ENCODE measurements at places on chromosomes 1 and 21.

DNA sequence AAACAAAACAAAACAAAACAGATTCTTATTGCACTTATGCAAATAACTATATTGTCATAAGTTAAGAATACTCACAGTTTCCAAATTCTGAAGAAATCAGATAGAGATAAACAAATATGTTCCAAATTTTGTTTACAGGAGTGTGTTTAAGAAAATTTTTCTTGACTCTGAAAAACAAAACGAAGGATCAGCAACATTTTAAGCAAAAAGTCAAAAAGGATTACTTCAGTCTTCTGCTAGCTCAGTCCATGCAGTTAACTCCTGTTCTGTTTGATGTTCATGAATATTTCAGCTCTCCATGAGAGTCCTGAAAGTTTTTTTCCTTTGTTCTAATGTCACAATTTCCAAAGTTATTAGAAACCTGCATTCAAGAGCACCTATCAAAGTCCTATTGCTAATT, 33.2 kb upstream of the KLF18 start:
- H3K27ac ChIP-seq: no peak overlapping the region
- H3K36me3 ChIP-seq: no peaks in the 10 kb centered on the region
- H3K4me1 ChIP-seq: no peaks in the 10 kb centered on the region
- no peak overlapping the region for H3K4me3 ChIP-seq

GRCh38 chr1:35062518-35063196, 16.5 kb upstream of the ZMYM1 start:
- no peaks in the 10 kb centered on the region for H3K27me3 ChIP-seq
- no peak overlapping the region for H3K27ac ChIP-seq
- DNase-seq: peak; percentile 67
- no peak overlapping the region for H3K4me3 ChIP-seq
- H3K36me3 ChIP-seq: no peaks in the 10 kb centered on the region

- peak; percentile 32 for DNase-seq
- no peaks in the 10 kb centered on the region for H3K36me3 ChIP-seq
- H3K27ac ChIP-seq: no peak overlapping the region
- H3K4me3 ChIP-seq: no peak overlapping the region
- H3K4me1 ChIP-seq: no peaks in the 10 kb centered on the region
- H3K27me3 ChIP-seq: no peaks in the 10 kb centered on the region
These were observed 74.5 kb upstream of the COL24A1 start for GRCh38 chr1:86231076-86231475.

- H3K27ac ChIP-seq: no peak overlapping the region
- H3K27me3 ChIP-seq: no peaks in the 10 kb centered on the region
- no peak for DNase-seq
- H3K4me3 ChIP-seq: no peak overlapping the region
- H3K36me3 ChIP-seq: no peaks in the 10 kb centered on the region
- H3K4me1 ChIP-seq: no peaks in the 10 kb centered on the region
These were observed 23.5 kb downstream of the COL6A1 start for GRCh38 chr21:46005081-46005480.

DNA sequence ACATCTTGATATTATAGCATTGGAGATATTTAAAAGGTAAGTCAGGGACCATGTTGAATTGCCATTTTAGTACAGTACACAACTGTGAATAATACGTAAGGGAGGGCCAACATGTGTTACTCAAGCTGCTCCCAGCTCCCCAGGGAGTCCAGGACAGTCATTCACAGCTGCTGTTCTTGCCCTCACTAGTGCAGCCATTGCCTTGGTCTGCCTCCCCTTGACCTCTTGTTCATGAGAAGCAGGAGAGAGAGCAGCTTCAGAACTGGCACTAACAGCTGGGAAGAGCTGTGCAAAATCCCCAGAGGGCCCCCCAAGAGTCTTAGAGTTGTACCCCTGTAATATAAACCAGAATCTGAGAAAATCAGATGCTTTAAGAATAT, 16.4 kb downstream of the TCEANC2 start:
- no peaks in the 10 kb centered on the region for H3K27me3 ChIP-seq
- H3K36me3 ChIP-seq: no peaks in the 10 kb centered on the region
- H3K4me1 ChIP-seq: no peaks in the 10 kb centered on the region
- H3K27ac ChIP-seq: no peak overlapping the region
- DNase-seq: no peak

- DNase-seq: no peak
- peaks cover 26% of the 10 kb centered on the region for H3K4me1 ChIP-seq
- H3K4me3 ChIP-seq: no peak overlapping the region
- no peaks in the 10 kb centered on the region for H3K27me3 ChIP-seq
- H3K36me3 ChIP-seq: no peaks in the 10 kb centered on the region
- H3K27ac ChIP-seq: no peak overlapping the region
These were observed 5.3 kb downstream of the CELSR2 start for GRCh38 chr1:109254621-109255096.

DNA sequence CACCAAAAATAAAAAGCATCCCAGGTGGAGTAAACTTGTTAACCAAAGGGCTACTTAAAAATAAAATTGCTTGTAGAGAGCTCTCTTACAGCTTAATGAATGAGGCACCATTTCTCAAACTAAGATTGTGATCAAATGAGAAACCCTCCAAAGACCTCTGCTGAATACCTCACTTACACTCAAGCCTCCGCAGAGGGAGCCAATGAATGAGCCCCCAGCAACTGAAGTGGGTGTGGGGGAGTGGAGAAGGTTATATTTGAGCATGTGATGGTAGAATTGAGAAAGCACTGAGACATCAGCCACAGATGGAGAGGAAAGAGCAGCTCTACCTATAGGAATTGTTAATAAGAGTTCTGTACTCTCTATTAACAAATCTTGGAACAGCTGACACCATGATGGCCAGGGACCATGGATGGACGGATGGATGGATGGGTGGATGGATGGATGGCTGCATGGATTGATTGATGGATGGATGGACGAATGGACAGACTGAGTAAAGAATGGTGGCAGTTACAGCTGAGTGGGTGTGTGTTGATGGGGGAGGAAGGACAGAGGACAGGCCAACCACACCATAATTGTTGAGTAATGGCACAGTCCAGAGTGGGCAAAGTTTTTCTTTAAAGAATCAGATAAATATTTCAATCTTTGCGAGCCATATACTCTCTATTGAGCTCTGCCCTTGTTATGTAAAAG, 20.3 kb upstream of the TIAM1 start:
- H3K36me3 ChIP-seq: no peaks in the 10 kb centered on the region
- no peak overlapping the region for H3K4me3 ChIP-seq
- no peak for DNase-seq

- no peaks in the 10 kb centered on the region for H3K27me3 ChIP-seq
- no peak overlapping the region for H3K4me3 ChIP-seq
- H3K4me1 ChIP-seq: peaks cover 3% of the 10 kb centered on the region
- peaks cover 17% of the 10 kb centered on the region for H3K36me3 ChIP-seq
- no peak for DNase-seq
These were observed 45.3 kb downstream of the HSPG2 start for GRCh38 chr1:21891621-21892479.

DNA sequence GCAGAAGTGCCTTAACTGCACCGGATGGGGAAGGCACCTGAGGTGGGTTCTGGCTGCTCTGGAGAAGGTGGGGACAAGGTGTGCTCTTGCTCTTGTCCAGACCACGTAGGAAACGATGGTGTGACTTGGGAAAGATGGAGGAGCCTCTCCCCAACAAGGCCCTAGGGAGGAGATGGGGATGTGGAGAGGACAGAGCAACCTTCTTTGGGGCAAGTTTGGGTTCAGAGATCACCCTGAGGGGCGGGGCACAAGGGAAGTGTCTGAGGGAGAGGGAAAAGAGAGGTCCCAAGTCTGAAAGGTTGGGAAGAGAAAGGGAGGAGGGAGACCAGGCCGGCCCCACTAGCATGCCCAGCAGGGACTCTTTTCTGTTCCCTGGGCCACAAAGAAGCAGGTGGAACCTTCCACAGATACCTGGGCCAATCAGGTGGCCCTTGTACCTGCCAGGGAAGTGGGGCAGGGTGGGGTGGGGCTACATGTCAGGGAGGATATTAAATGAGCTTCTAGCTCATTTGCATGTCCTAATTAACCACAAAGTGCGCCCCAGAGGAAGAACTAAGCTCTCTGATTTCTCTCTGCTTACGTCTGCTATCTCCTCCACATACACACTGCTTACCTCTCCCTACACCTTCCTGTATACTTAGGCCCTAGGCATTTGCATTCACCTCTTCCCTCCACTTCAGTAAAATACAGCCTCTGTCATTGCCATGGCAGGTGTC, 15.9 kb downstream of the INKA2 start:
- DNase-seq: no peak
- H3K27me3 ChIP-seq: no peaks in the 10 kb centered on the region
- no peak overlapping the region for H3K27ac ChIP-seq
- no peak overlapping the region for H3K4me3 ChIP-seq
- no peaks in the 10 kb centered on the region for H3K36me3 ChIP-seq

DNA sequence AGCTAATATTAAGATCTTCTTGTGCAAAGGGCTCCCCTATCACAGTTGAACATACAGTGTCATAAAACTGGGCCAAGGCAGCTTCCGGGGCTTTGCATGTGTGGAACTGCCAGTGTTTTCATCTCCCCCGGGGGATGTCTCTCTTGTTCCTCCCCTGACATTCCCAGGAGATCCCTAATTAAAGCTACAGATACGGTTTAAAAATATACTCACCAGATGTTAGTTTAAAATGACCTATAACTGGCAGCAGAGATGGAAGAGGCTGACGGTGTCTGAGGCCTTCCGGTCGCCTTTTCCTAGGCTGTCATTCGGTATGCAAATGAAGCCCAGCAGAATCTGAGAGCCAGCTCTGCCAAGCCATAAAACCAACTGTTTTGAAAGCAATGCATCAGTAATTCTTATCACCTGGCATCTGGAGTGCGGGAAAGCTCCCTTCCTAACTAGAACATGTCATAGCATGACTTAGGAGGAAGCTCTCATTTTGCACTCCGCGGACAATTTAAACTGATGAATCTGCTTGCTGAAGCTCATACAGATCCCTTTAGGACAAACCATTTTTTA, 436.5 kb upstream of the VAMP3 start:
- no peak overlapping the region for H3K27ac ChIP-seq
- no peaks in the 10 kb centered on the region for H3K27me3 ChIP-seq
- H3K36me3 ChIP-seq: no peaks in the 10 kb centered on the region
- peak; percentile 76 for DNase-seq
- H3K4me3 ChIP-seq: no peak overlapping the region
- H3K4me1 ChIP-seq: peaks cover 3% of the 10 kb centered on the region

- no peak for DNase-seq
- no peaks in the 10 kb centered on the region for H3K4me1 ChIP-seq
- H3K4me3 ChIP-seq: no peak overlapping the region
- H3K27me3 ChIP-seq: no peaks in the 10 kb centered on the region
These were observed 275.5 kb upstream of the PRMT6 start for GRCh38 chr1:106780806-106781569.

DNA sequence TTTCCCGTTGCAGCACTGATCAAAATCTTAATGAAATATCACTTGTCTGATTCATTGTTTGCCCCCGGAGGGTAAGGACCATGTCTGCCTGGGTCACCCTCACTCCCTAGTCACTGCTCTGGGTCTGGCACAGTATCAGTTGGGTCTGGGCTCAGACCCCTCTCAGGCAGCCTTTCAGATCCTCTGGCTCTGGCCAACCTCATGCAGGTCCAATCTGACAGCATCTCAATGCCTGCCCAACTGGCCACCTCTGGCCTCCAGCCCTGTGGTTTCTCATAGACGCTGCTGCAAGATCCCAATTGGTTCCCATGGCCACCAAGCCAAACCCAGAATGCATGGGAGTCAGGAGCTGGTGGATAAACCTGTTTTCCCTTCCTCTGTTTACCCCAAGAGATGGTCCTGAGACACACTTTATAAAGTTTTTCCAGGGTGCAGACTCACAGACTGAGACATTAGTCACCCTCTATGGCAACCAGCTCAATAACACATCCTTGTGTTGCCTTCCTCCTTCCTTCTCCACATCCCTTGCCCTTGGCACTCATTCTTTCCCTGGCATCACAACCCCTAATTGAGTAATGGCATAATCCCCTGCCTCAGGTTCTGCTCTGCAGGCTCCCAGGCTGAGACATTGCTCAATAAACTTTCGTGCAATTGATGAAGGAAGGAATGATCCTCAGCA, 199.2 kb downstream of the GRIK3 start:
- no peak for DNase-seq
- no peak overlapping the region for H3K4me3 ChIP-seq

DNA sequence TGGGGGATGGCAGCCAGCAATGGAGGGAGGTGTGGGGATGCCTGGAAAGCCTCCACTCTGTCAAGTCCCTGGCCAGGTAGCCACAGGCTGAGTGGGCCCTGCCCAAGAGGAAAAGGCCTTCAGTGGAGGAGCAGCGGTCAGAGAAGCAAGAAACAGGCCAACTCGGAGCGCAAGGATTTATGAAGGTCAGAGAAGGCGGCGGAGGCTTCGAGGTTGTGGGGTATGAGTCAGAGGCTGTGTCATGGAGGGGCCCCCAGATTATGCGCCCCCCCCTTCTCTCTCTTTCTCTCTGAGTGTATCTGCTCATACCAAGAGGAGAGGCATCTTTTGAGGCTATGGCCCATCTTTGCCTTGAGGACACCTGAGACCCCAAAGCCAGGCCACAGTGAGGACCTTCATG, 99.5 kb downstream of the CASZ1 start:
- H3K27me3 ChIP-seq: peaks cover 17% of the 10 kb centered on the region
- H3K4me1 ChIP-seq: no peaks in the 10 kb centered on the region
- H3K36me3 ChIP-seq: no peaks in the 10 kb centered on the region
- no peak overlapping the region for H3K4me3 ChIP-seq

GRCh38 chr21:38476385-38476784, 21.9 kb downstream of the ERG start:
- no peaks in the 10 kb centered on the region for H3K36me3 ChIP-seq
- H3K4me1 ChIP-seq: peaks cover 11% of the 10 kb centered on the region

- H3K27me3 ChIP-seq: no peaks in the 10 kb centered on the region
- H3K27ac ChIP-seq: no peak overlapping the region
- no peaks in the 10 kb centered on the region for H3K36me3 ChIP-seq
- peaks cover 2% of the 10 kb centered on the region for H3K4me1 ChIP-seq
- H3K4me3 ChIP-seq: no peak overlapping the region
These were observed 57.0 kb upstream of the RGS7 start for GRCh38 chr1:241413974-241414373.

GRCh38 chr1:145891143-145891542, 5.5 kb upstream of the ANKRD35 start:
- no peaks in the 10 kb centered on the region for H3K36me3 ChIP-seq
- H3K4me1 ChIP-seq: peaks cover 26% of the 10 kb centered on the region
- DNase-seq: peak; percentile 61
- H3K27me3 ChIP-seq: no peaks in the 10 kb centered on the region

- H3K4me3 ChIP-seq: no peak overlapping the region
- H3K27me3 ChIP-seq: no peaks in the 10 kb centered on the region
- H3K27ac ChIP-seq: peak overlapping the region; percentile 60
- H3K4me1 ChIP-seq: peaks cover 54% of the 10 kb centered on the region
- DNase-seq: peak; percentile 72
- no peaks in the 10 kb centered on the region for H3K36me3 ChIP-seq
These were observed 8.9 kb downstream of the SDCCAG8 start for GRCh38 chr1:243264717-243265116.
